Heart left ventricle (tissue), 16 donors: ENCODE measurements at places on chromosomes 13 and 19. TPM values are rescaled to one million over a fixed set of nuclear protein-coding genes. Genes with fewer than 3 reads are reported as not detected.

DNA sequence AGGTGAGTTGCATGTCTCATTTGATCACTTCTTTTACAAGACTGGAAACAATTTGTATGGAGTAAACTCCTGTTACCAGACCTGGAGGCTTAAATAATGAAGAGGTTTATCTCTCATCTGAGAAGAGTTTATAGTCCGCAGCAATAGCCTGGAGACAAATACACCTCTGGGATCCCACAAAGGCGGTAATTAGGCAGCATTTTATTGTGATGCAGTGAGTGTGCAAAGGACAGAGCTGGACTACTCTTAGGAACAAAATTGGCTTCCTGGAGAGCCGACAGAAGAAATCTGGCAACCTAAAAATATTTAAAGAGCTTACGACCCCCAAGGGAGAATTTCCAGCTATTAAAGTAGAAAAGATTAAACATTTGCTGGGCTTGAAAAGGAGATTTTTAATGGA is 11.8 kb upstream of the KATNAL1 start:
- no peak for DNase-seq

GRCh38 chr13:89269737-89270136 is 1598.6 kb downstream of the SLITRK5 start:
- no peak for DNase-seq

GRCh38 chr19:10503002-10503789 is at the start of gene KEAP1:
Gene KEAP1, minus strand, starts transcription at chr19:10503356. Its CDS starts 3,323 bp downstream, at chr19:10500033.
- peak; percentile 43 for DNase-seq

DNA sequence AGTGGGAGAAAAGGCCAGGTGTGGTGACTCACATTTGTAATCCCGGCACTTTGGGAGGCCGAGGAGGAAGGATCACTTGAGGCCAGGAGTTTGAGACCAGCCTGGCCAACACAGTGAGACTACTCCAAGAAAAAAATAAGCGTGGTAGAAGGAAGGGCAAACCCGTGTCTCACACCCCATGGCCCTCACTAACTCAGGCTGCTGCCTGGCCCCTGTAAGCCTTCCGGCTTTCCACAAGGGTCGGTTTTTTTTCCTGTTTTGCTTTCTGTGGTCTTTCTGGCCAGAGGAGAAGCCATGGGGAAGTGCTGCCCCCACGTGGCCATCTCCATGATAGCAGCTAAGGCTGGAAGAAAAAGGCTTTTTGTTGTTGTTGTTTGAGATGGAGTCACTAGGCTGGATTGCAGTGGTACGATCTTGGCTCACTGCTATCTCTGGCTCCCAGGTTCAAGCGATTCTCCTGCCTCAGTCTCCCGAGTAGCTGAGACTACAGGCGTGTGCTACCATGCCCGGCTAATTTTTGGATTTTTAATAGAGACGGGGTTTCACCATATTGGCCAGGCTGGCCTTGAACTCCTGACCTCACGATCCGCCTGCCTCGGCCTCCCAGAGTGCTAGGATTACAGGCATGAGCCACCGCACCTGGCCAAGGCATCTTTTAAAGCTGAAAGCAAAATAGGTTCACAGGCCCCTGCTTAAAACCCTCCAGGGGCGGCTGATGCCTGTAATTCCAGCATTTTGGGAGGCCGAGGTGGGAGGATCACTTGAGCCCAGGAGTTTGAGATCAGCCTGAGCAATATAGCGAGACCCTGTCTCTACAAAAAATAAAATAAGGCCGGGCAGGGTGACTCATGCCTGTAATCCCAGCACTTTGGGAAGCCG is 7.5 kb upstream of the ARHGEF18 start:
- peak; percentile 63 for DNase-seq

- DNase-seq, result peak; percentile 41
These were observed 250 bp downstream of the SPRY2 start for GRCh38 chr13:80340651-80341100.

IGFLR1 gene
- total RNA-seq, result 4.6 TPM

GRCh38 chr19:17718550-17718946 is 732 bp upstream of the MAP1S start:
- DNase-seq, result no peak

ADGRE2 gene
- 0.44 TPM for total RNA-seq

DNA sequence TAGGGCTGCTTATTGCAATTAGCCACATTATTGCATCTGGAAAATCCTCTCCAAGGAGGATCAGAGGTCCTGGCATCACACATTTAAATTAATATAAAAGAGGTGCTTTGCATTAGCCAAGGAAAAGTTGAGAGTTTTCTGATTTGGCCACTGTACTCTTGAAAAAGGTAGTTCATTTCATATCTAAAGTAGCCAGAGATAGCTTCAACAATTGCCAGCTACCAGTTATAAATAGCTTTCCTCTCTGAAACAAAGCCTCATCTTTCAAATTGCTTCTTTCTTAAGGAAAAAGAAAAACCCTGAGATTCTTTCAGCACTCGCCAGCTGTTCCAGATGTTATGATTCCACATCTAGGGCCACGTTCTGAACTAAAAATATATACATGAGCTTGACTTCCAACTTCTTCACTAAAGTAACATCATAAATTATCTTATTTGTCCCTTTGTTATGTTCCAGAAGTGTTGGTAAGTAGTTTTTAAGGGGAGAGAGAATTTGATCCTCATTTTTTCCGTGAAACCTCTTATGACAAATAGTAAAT is 69.6 kb downstream of the ERCC5 start:
- DNase-seq, result no peak

SERP2 gene
- 12.9 TPM for total RNA-seq

- DNase-seq, result peak; percentile 80
These were observed 15.0 kb upstream of the PGLS start for GRCh38 chr19:17496337-17496997.

- no peak for DNase-seq
These were observed 938 bp downstream of the JSRP1 start for GRCh38 chr19:2255112-2255845.

DNA sequence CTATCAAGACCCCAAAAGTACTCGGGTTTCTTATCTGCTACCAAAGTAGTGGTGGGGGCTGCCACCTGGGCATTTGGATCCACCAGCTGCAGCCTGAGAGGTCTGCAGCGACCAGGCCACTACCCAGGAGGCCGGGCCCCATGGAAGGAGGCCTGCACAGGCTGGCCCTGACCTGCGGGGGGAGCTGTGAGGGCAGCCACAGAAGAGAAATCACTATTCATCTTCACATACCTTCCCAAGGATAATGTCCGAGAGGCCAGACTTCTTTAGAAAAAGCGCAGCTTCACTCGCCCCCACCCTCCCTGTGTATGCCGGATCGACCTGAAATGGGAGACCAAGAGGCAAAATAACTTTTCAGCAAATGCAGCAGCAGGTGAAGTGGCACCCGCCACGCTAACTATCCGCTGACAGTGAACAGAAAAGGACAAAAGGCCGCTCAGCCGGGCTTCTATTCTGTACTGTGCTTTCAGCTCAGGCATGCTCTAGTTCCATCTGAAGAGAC is 30.1 kb downstream of the EPS15L1 start:
- DNase-seq, result no peak

DNA sequence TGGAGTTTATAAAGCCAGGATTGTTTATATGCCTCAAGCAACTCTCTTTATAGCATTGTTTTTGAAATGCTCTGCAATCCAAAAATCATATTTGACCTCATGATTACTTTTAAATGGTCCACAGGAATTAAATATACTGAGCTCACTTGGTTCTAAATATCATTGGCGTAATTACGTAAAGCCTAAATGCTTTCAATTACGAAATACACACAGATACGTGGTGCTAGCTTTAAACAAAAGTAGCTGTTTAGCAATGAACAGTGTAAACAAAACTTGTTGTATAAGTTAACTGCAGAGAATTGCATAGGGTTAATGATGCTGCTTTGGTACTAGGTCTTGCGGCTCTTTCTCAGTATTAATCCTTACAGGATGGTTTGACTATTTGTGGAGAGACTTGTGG is 346.6 kb downstream of the COG6 start:
- DNase-seq, result no peak

GRCh38 chr13:63287926-63288325 is 1872.3 kb upstream of the PCDH20 start:
- DNase-seq, result no peak

CLDND2 gene
- 2.3 TPM for total RNA-seq

PLPPR2 gene
- total RNA-seq, result 24.8 TPM
